ENCODE measurements at places on chromosomes 2 and 18. TPM values are rescaled to one million over a fixed set of nuclear protein-coding genes. Genes with fewer than 3 reads are reported as not detected.

The LCT gene
- total RNA-seq: 0.56 TPM

The TRIM43 gene
- total RNA-seq: not detected

- no peaks in the 10 kb centered on the region for H3K4me1 ChIP-seq
- no peak overlapping the region for H3K27ac ChIP-seq
- no peak for DNase-seq
Measured at GRCh38 chr2:86400321-86400720, 40.9 kb upstream of the KDM3A start.

The SEMA4F gene
- total RNA-seq: 6.8 TPM

- H3K4me1 ChIP-seq: peaks cover 51% of the 10 kb centered on the region
- peak overlapping the region; percentile 85 for H3K27ac ChIP-seq
- no peak for DNase-seq
- H3K4me3 ChIP-seq: peak overlapping the region; percentile 63
Measured at GRCh38 chr2:207337234-207338219, 171.8 kb upstream of the KLF7 start.

GRCh38 chr2:177783835-177784744 lies 288.5 kb downstream of the PDE11A start:
- peaks cover 6% of the 10 kb centered on the region for H3K36me3 ChIP-seq
- peak overlapping the region; percentile 45 for H3K4me3 ChIP-seq
- DNase-seq: peak; percentile 56
- peak overlapping the region; percentile 79 for H3K27ac ChIP-seq

DNA sequence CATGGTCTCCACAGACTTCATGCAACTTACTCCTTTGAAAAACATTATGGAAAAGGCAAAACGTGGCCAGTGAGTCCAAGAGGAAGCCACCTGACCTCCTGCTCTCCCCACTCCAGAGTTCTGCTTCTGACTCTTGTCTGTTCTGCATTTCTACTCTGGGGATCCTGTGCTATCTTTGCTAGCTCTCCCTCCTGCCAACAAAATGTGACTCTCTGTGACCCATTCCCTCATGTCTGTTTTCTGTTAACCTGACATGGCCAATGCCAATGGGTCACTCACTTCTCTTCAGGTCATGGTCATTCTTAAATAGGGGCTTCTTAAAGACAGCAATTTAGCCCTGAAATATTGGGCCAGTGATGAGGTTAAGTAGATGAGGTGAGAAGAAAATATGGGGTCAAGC lies 210.3 kb downstream of the CDH20 start:
- no peak for DNase-seq
- H3K36me3 ChIP-seq: no peaks in the 10 kb centered on the region
- no peak overlapping the region for H3K27ac ChIP-seq

The CLEC4F gene
- not detected for total RNA-seq

- no peak overlapping the region for H3K4me3 ChIP-seq
- no peak overlapping the region for H3K27ac ChIP-seq
- peaks cover 19% of the 10 kb centered on the region for H3K27me3 ChIP-seq
- no peaks in the 10 kb centered on the region for H3K36me3 ChIP-seq
Measured at GRCh38 chr2:172726172-172726735, 9.4 kb upstream of the RAPGEF4 start.

GRCh38 chr2:169975221-169975620 lies 148.0 kb downstream of the UBR3 start:
- H3K4me1 ChIP-seq: no peaks in the 10 kb centered on the region
- no peaks in the 10 kb centered on the region for H3K27me3 ChIP-seq
- H3K4me3 ChIP-seq: no peak overlapping the region
- DNase-seq: no peak
- H3K27ac ChIP-seq: no peak overlapping the region
- H3K36me3 ChIP-seq: peaks cover 42% of the 10 kb centered on the region

GRCh38 chr2:30985493-30986230 lies 152.6 kb downstream of the GALNT14 start:
- no peak overlapping the region for H3K4me3 ChIP-seq
- H3K36me3 ChIP-seq: no peaks in the 10 kb centered on the region

- no peak overlapping the region for H3K27ac ChIP-seq
- no peaks in the 10 kb centered on the region for H3K4me1 ChIP-seq
- DNase-seq: no peak
- no peaks in the 10 kb centered on the region for H3K36me3 ChIP-seq
- H3K4me3 ChIP-seq: no peak overlapping the region
Measured at GRCh38 chr2:139354518-139354917, 574.3 kb upstream of the NXPH2 start.

GRCh38 chr2:54239427-54239826 lies 16.6 kb downstream of the TSPYL6 start:
- peaks cover 2% of the 10 kb centered on the region for H3K36me3 ChIP-seq
- H3K27me3 ChIP-seq: no peaks in the 10 kb centered on the region
- no peak for DNase-seq
- H3K4me1 ChIP-seq: no peaks in the 10 kb centered on the region
- H3K27ac ChIP-seq: no peak overlapping the region

The SLC40A1 gene
- total RNA-seq: 0.47 TPM

- no peaks in the 10 kb centered on the region for H3K36me3 ChIP-seq
- peaks cover 88% of the 10 kb centered on the region for H3K27me3 ChIP-seq
- peaks cover 31% of the 10 kb centered on the region for H3K4me1 ChIP-seq
- H3K4me3 ChIP-seq: peak overlapping the region; percentile 87
- DNase-seq: no peak
- H3K27ac ChIP-seq: peak overlapping the region; percentile 42
Measured at GRCh38 chr2:19362094-19362754, 3.8 kb upstream of the OSR1 start.

The NEUROD1 gene
- not detected for total RNA-seq

- H3K27me3 ChIP-seq: peaks cover 8% of the 10 kb centered on the region
- DNase-seq: peak; percentile 14
- H3K4me1 ChIP-seq: peaks cover 11% of the 10 kb centered on the region
- H3K36me3 ChIP-seq: no peaks in the 10 kb centered on the region
Measured at GRCh38 chr2:11858883-11859282, 112.5 kb downstream of the LPIN1 start.

Measured in activated CD8-positive, alpha-beta memory T cell treated with anti-CD3 and anti-CD28 coated beads, Interleukin-2, amount 10 ng/mL, durations not matched to agents 7 days and 5 days (primary cell).